Kidney epithelial cell (primary cell): ENCODE measurements at places on chromosomes 3 and 15.

GRCh38 chr15:31439328-31439727, 112.7 kb downstream of the KLF13 start:
- no peak for DNase-seq

GRCh38 chr3:169822540-169822939, 9.8 kb upstream of the LRRC34 start:
- DNase-seq: no peak

- no peak for DNase-seq
Measured at GRCh38 chr15:89679212-89679611, at the start of gene PLIN1. Gene PLIN1 (minus strand): TSS chr15:89679367. CDS start chr15:89677489, 1,878 bp downstream.

- no peak for DNase-seq
Measured at GRCh38 chr3:13248640-13249039, 171.5 kb downstream of the NUP210 start.

- peak; percentile 59 for DNase-seq
Measured at GRCh38 chr3:43178891-43179366, 73.0 kb upstream of the POMGNT2 start.
